Naive thymus-derived CD8-positive, alpha-beta T cell (primary cell): ENCODE measurements at places on chromosomes 4 and X. TPM values are rescaled to one million over a fixed set of nuclear protein-coding genes. Genes with fewer than 3 reads are reported as not detected.

Gene ANKRD50
- 0.06 TPM for polyA plus RNA-seq

Gene MAGEH1
- polyA plus RNA-seq = 37.0 TPM

GRCh38 chr4:123014038-123014437 is 91.6 kb upstream of the NUDT6 start:
- no peaks in the 10 kb centered on the region for H3K4me1 ChIP-seq
- no peak overlapping the region for H3K27ac ChIP-seq
- no peak overlapping the region for H3K4me3 ChIP-seq
- no peaks in the 10 kb centered on the region for H3K27me3 ChIP-seq
- no peak for DNase-seq

DNA sequence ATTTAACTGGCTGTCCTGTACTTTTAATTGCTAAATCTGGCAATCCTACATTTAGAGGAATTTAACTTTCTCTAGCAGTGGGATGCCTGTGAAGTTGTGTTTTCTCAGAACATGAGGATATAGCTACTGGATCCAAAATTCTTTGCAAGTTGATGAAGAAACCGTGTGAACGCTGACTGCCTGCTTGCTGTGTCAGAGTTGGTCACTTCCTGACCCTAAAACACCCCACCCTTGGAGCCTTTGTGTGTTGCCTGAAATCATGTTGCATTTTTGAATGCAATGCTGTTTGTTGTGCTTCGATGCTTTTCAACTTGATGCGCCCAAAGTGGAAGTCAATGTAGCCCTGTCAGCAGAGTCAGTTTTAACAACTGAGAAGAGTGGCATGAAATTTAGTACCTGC is 211.2 kb downstream of the ANK2 start:
- no peaks in the 10 kb centered on the region for H3K4me1 ChIP-seq
- H3K27me3 ChIP-seq = no peaks in the 10 kb centered on the region
- DNase-seq = no peak
- no peak overlapping the region for H3K27ac ChIP-seq
- H3K36me3 ChIP-seq = no peaks in the 10 kb centered on the region
- H3K4me3 ChIP-seq = no peak overlapping the region

- peaks cover 7% of the 10 kb centered on the region for H3K27me3 ChIP-seq
- no peak overlapping the region for H3K27ac ChIP-seq
- H3K4me3 ChIP-seq = no peak overlapping the region
- no peaks in the 10 kb centered on the region for H3K4me1 ChIP-seq
Observed at GRCh38 chr4:187999406-187999932, 3.9 kb downstream of the ZFP42 start.

DNA sequence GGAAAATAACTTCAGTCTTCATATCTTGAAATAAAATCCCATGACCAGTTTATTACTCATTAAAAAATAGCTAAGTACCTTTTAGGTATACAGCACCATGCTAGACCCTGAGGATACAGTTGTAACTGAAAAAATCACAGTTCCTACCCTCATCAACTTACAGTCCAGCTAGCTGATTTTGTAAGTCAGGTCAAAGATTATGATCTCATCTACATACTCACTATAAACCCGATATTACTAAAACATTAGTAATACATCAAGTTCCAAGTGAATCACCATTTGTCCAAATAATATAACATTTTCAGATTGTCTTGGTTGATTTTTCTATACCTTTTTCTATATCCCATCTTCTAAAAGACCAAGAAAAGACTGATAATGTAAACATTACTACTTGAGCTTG is 333.9 kb downstream of the INPP4B start:
- H3K4me1 ChIP-seq = no peaks in the 10 kb centered on the region
- H3K27me3 ChIP-seq = no peaks in the 10 kb centered on the region
- no peaks in the 10 kb centered on the region for H3K36me3 ChIP-seq
- no peak overlapping the region for H3K4me3 ChIP-seq
- H3K27ac ChIP-seq = no peak overlapping the region

Gene GAGE2A
- polyA plus RNA-seq = not detected

Gene GRIA3
- not detected for polyA plus RNA-seq

Gene PNMA6F
- polyA plus RNA-seq = not detected

Gene PNMA5
- not detected for polyA plus RNA-seq

DNA sequence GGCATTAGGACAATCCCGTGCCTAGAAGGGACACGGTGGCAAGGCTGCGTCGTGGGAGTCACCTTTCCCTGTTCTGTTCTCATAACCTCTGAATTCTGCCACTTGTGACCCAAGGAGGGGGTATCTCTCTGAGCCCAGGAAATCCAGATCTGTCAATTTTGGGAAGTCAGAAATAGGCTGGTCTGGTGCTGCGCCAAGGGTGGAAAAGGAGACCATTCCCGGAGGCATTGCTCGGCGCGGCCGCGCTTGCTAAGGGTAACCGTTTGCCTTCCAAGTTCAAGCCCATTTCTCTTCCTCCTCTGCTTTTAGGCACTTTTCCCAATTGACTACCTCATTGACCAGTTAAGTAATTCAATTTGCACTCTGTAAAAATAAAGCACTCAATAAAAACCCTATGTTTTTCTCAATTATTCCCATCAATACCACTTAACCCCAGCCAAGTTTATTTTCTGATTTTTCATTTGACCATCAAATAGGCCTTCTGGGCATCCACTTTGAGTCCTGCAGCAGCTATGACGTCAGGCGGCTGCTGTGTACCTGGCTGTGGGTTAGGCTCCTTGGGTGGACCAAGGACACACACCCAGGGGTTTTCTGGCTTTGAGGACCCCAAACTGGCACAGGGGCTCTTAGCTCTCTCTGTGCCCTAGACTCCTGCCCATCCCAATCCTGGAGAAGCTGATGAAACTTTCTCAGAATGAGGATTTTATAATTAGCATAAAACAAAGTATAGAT is 12.5 kb downstream of the SORCS2 start:
- no peak overlapping the region for H3K4me3 ChIP-seq
- DNase-seq = no peak
- H3K36me3 ChIP-seq = no peaks in the 10 kb centered on the region
- H3K4me1 ChIP-seq = no peaks in the 10 kb centered on the region
- H3K27ac ChIP-seq = no peak overlapping the region
- H3K27me3 ChIP-seq = peaks cover 8% of the 10 kb centered on the region

GRCh38 chrX:125003746-125004446 is 315.8 kb upstream of the TEX13C start:
- no peak overlapping the region for H3K27ac ChIP-seq
- H3K4me1 ChIP-seq = no peaks in the 10 kb centered on the region
- no peak for DNase-seq
- H3K36me3 ChIP-seq = peaks cover 4% of the 10 kb centered on the region

Gene ABLIM2
- 0.57 TPM for polyA plus RNA-seq

- H3K36me3 ChIP-seq = no peaks in the 10 kb centered on the region
- no peak overlapping the region for H3K4me3 ChIP-seq
- H3K4me1 ChIP-seq = peaks cover 9% of the 10 kb centered on the region
- no peaks in the 10 kb centered on the region for H3K27me3 ChIP-seq
- H3K27ac ChIP-seq = no peak overlapping the region
Observed at GRCh38 chrX:53309837-53310236, 28.5 kb upstream of the IQSEC2 start.

DNA sequence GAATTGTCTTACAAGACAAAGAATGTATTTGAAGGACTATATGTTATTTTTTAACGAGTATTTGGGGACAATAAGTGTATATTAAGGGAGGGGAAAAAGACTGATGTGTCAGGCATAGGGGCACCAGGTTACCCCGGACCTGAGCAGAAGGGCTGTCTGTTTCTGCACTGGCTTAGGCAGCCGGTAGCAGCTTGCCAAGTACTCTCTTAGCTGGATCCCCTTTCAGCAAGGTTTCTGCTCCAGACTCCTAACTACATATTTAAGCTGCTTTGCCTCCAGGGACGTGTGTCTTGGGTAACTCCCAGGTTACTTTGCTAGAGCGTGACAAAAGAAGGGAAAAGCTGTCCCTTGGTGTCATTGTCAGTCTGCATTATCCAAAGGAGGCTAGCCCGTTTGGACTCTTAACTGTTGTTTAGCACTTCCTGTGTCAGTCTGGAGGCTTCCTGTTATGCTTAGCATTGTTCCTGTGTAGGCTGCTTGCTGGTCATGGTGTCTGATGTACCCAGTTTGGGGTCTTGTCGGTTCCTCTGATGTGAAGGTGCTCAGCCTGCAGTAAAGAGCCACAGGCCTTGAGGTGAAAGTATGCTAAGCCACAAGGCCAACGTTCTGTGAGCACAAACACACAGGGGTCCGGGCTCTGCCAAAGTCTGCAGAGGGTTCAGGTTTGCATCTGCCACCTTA is 11.6 kb downstream of the CXCR3 start:
- peak; percentile 72 for DNase-seq
- H3K4me1 ChIP-seq = peaks cover 70% of the 10 kb centered on the region
- H3K36me3 ChIP-seq = peaks cover 21% of the 10 kb centered on the region
- peak overlapping the region; percentile 95 for H3K27ac ChIP-seq
- peak overlapping the region; percentile 50 for H3K4me3 ChIP-seq
- H3K27me3 ChIP-seq = no peaks in the 10 kb centered on the region

Gene DUSP21
- not detected for polyA plus RNA-seq

Gene DRD5
- polyA plus RNA-seq = not detected

- peaks cover 4% of the 10 kb centered on the region for H3K4me1 ChIP-seq
- H3K36me3 ChIP-seq = peaks cover 31% of the 10 kb centered on the region
- H3K27ac ChIP-seq = no peak overlapping the region
Observed at GRCh38 chr4:168999809-169000208, 10.2 kb downstream of the CBR4 start.

Gene RBM47
- not detected for polyA plus RNA-seq

DNA sequence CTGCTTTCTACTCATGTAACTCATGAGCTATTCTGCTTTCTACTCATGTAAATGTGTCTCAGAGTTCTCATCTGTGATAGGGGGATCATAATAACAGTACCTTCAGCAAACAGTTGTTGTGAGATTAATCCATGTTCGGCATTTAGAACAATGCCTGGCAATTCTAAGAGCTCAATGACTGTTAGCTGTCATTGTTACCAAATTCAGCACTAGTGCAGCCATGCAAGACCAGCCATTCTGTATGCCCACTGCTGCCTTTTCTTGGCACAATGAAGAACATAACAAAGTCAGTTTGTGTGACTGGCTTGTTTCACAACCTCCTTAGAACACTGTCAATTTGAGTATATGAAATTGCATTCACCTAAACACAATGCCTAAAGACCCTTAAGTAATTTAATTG is 163.2 kb downstream of the ANK2 start:
- no peak overlapping the region for H3K4me3 ChIP-seq
- H3K27me3 ChIP-seq = no peaks in the 10 kb centered on the region
- no peaks in the 10 kb centered on the region for H3K36me3 ChIP-seq
- H3K27ac ChIP-seq = no peak overlapping the region
- DNase-seq = no peak
- H3K4me1 ChIP-seq = no peaks in the 10 kb centered on the region

Gene CSAG1
- polyA plus RNA-seq = not detected

DNA sequence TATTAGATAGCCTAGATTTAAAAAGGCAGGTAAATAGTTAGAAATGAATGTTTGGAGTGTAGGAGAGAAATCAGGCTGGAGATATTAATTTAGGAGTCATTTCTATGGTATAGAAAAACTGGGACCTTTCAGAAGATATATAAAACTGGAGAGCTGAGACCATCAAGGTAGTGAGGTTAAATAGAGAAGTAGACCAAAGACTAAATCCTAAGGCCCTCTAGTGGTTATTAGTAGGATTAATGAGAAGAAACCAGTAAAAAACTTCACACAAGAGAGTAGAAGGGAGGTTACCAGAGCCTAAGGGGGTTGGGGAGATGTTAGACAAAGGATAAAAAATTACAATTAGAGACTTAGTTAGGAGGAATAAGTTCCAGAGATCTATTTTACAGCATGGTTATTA is 351.0 kb upstream of the SPANXN1 start:
- H3K4me3 ChIP-seq = no peak overlapping the region
- H3K27me3 ChIP-seq = no peaks in the 10 kb centered on the region
- no peaks in the 10 kb centered on the region for H3K36me3 ChIP-seq
- DNase-seq = no peak
- H3K27ac ChIP-seq = no peak overlapping the region

GRCh38 chr4:120144634-120145033 is 78.0 kb upstream of the MAD2L1 start:
- H3K27me3 ChIP-seq = peaks cover 15% of the 10 kb centered on the region
- no peak overlapping the region for H3K27ac ChIP-seq
- H3K4me1 ChIP-seq = no peaks in the 10 kb centered on the region
- H3K36me3 ChIP-seq = peaks cover 8% of the 10 kb centered on the region
- no peak for DNase-seq

- H3K4me1 ChIP-seq = no peaks in the 10 kb centered on the region
Observed at GRCh38 chr4:95889662-95890061, 49.8 kb downstream of the PDHA2 start.

- no peaks in the 10 kb centered on the region for H3K36me3 ChIP-seq
- DNase-seq = no peak
- no peaks in the 10 kb centered on the region for H3K4me1 ChIP-seq
- H3K27me3 ChIP-seq = no peaks in the 10 kb centered on the region
- H3K4me3 ChIP-seq = no peak overlapping the region
- H3K27ac ChIP-seq = no peak overlapping the region
Observed at GRCh38 chr4:42816880-42817400, 75.6 kb upstream of the GRXCR1 start.

DNA sequence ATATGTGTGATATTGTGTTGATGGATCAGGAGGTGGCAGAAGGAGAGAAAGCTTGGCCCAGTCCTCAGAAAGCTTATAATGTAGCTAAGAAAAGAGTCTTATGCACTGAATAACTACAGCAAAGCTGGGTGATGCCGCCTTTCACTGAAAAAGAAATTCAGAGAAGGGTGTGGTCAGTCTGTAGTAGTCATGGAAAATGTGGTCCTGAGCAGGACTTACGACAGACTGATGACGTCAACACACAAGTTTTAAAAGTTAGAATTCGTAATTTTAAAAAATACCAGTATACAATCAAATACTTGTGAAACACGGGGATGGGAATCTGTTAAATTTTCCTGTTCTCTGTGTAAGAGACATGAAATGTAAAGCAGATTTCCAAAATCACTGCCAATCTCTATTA is 87.0 kb upstream of the RAPGEF2 start:
- H3K4me1 ChIP-seq = no peaks in the 10 kb centered on the region
- DNase-seq = no peak
- H3K27me3 ChIP-seq = no peaks in the 10 kb centered on the region
- H3K27ac ChIP-seq = no peak overlapping the region

Gene CCDC160
- not detected for polyA plus RNA-seq

Gene GNL3L
- polyA plus RNA-seq = 22.5 TPM

Gene PTCHD1
- not detected for polyA plus RNA-seq

DNA sequence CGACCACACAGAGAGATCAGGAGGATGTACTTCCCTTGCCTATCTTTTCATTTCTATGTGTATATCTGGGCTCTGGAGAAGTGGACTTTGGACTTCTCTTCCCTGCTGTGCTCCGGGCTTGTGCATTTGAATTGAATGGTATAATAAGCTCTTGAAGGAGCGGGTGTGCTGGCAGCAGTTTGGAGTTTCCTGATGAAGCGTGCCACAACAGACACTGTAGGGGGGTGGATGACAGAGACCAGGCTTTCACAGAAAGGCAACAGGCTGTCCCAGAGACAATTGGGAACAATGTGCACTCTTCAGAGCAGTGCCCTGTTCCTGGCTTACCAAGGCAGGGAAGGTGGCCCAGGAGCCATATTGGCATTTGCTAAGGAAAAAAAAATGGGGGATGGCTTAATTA is 170.1 kb downstream of the FRMPD4 start:
- H3K27me3 ChIP-seq = peaks cover 12% of the 10 kb centered on the region
- no peak overlapping the region for H3K4me3 ChIP-seq
- H3K36me3 ChIP-seq = no peaks in the 10 kb centered on the region

- DNase-seq = no peak
- no peak overlapping the region for H3K4me3 ChIP-seq
- H3K36me3 ChIP-seq = no peaks in the 10 kb centered on the region
- no peaks in the 10 kb centered on the region for H3K4me1 ChIP-seq
- H3K27me3 ChIP-seq = no peaks in the 10 kb centered on the region
Observed at GRCh38 chr4:92789741-92790140, 486.0 kb downstream of the GRID2 start.

Gene USP26
- polyA plus RNA-seq = not detected

Gene FAM13A
- 3.1 TPM for polyA plus RNA-seq
